ENCODE measurements at places on chromosomes 11 and 22.

DNA sequence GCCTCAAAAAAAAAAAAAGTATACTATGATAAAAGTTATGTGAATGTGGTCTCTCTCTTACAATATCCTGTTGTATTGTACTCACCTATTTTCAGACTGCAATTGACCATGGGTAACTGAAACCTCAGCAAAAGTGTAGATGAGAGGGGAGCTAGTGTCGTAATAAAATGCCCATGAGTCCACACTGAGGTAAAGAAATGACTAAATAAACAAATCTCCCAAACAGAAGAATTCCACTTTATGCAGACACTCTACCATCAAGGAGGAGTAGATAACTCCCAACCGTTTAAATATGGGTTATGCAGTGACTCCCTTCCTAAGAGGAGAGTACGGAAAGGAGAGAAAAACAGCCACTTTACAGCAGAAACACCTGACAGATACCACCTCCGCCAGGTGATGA is 14.6 kb downstream of the GNB1L start:
- no peak for DNase-seq

GRCh38 chr22:38419121-38419857 is 35.7 kb downstream of the KCNJ4 start:
- DNase-seq: no peak

- DNase-seq: no peak
Measured at GRCh38 chr22:25478528-25478927, 85.9 kb upstream of the GRK3 start.

DNA sequence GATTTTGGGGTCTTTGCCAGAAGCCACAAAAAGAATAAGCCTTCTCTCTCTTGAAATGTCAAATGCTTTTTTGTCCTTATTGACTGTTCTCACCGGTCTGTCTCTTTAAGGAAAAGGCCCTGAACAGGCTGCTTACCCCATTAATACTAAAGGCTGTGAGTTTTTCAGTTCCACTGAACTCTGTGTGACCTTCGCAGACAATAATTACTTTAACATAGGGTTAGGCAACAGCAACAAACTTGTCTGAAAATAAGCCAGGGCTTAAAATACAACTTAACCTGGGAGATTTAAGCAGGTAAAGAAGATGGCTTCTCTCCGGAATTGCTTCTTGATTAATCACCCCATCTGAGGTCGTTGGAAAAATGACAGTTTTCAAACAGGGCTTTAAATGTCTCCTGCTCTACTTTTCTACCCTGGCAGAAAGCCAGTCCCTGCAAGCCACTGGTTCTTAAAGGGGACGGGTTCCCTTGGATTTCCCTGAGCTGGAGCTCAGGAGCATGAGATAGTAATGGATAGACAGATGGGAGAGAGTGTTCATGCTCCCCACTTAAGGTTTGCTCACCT is 69.4 kb downstream of the ARL14EP start:
- no peak for DNase-seq

- peak; percentile 17 for DNase-seq
Measured at GRCh38 chr22:43993072-43993760, 30.9 kb upstream of the PARVB start.

DNA sequence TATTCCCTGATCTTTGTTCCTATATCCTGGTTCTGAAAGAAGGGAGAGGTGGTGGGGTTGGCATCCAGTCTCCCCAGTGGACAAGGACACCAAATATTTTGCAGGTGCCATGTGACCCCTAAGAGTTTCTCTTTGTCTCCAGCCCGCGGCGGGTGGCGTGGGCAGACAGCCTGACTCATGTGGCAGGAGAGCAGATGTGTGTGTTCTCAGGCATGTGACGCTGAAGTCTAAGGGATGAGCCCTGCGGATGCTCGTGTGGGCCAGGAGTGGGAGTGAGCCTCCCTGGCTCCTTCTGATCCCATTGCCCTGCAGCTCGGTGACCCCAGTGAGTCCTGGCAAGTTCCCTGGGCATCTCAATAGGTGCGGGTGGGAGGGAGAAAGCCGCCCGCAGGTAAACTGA is 94.8 kb upstream of the TBCEL start:
- no peak for DNase-seq

GRCh38 chr11:132131961-132132360 is 761.5 kb downstream of the NTM start:
- no peak for DNase-seq

DNA sequence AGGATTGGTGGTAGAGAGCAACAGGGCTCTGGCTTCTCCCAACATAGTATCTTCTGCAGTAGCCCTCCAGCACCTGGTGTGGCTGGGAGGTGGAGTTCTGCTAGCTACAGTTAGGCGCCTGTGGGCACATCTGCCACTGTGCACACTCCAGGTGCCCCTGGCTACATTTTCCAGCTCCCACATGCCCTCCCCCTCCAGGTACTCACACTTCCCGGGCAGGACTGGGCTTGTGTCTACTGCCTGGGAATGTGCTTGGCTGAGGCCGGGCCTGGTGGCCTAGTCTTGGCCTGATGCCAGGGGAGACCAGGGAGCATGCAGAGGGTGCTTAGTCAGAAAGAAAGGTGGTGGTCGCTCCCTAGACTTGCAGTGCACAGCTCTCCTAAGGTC is 15.8 kb downstream of the PHLDB1 start:
- DNase-seq: no peak

DNA sequence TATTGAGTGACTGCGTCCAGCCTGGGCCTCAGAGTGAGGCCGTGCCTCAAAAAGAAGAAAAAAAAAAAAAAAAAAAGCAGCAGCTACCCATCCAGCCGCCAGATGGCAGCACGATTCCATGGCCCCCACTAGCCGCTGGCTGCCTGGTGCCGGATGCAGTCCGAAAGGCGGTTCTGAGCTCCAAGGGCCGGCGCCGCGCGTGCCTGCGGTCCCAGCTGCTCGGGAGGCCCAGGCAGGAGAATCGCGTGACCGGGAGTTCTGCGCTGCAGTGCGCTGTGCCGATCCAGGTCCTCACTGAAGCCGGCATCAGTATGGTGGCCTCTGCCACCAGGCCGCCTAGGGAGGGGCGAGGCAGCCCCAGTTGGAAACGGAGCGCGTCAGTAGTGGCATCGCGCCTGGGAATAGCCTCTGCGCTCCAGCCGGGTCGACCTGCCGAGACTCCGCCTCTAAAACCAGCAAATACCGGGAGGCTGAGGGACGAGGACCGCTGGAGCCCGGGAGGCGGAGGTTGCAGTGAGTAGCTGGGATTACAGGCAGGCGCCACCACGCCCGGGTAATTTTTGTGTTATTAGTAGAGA is 19.3 kb downstream of the SCARF2 start:
- peak; percentile 73 for DNase-seq

DNA sequence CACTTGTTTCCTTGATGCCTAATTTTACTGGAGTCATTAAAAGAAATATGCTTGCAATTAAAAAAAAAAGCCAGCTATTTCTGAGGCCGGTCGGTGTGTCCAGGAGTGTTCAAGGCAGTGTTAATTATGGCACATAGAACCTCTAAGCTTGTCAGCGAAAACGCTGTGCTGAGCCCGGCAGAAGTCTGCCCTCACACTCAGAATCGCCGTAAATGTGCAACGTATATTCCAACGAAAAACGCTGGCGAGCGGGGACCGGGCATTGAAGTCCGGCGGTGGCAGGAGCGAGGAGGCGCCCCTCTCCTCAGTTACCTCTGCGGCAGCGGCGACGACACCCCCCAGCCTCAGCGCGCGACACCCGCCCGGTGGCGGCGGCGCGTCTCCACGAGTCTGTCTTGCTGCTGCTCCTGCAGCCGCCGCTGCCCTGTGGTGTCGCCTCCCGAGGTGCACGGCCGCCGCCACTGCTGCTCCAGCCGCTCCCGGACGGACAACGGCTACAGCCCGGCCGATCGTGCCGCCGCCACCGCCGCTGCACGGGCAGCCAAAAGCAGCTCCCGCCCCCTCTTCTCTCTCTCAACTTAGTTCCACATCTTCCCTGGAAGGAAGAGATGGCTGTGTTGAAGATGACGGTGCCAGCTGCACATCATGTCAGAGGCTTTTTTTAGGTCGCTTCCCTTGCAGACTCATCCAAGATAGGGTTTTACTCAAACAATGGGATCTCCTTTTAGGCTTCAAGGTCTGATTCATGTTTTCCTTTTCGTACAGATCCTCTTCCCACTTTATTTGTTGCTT is 56.0 kb downstream of the JAM3 start:
- DNase-seq: no peak

DNA sequence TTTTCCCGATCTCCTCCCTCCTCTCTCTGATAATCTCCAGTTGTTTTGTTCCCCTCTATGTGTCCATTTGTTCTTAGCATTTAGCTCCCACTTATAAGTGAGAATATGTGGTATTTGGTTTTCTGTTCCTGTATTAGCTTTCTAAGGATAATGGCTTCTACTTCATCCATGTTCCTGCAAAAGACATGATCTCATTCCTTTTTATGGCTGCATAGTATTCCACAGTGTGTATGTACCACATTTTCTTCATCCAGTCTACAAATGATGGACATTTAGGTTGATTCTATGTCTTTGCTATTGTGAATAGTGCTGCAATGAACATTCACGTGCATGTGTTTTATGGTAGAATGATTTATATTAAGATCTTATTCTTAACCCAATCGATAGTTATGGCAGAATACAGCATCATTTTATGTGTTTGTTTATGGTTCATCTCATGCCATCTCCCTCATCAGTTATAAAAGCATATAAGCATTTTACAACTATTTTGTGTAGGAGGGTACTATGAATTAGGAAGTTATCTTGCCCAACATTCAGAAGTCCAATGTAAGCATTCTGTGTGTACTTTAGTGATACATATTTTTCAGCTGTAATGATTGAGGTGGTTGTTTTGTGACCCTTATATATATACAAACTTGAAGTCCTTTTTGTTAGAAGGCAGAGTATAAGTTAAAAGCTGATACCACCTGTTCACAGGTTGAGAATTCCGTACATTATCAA is 3.2 kb downstream of the MS4A3 start:
- no peak for DNase-seq

- DNase-seq: no peak
Measured at GRCh38 chr11:117287668-117288067, 3.5 kb upstream of the BACE1-AS start.

GRCh38 chr11:61472868-61473267 is 35.7 kb upstream of the LRRC10B start:
- no peak for DNase-seq

DNA sequence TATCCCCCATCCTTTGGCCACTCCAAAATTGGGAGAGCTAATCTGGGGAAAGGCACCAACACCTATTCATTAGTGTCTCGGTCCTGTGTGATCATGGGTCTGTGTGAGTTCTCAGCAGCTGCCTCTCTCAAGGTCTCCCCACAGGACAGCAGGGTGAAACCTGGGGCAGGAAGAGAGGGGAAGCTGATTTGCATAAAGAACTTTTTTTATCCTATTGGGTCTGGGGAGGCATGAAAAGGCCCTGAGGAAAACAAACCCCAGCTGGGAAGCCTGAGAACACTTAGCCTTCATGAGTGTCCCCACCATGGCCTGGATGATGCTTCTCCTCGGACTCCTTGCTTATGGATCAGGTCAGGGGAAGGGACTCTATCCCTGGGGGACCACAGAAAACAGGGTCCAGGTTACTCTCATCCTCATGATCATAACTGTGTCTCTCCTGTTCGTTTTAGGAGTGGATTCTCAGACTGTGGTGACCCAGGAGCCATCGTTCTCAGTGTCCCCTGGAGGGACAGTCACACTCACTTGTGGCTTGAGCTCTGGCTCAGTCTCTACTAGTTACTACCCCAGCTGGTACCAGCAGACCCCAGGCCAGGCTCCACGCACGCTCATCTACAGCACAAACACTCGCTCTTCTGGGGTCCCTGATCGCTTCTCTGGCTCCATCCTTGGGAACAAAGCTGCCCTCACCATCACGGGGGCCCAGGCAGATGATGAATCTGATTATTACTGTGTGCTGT is 116.0 kb upstream of the TOP3B start:
- DNase-seq: no peak

DNA sequence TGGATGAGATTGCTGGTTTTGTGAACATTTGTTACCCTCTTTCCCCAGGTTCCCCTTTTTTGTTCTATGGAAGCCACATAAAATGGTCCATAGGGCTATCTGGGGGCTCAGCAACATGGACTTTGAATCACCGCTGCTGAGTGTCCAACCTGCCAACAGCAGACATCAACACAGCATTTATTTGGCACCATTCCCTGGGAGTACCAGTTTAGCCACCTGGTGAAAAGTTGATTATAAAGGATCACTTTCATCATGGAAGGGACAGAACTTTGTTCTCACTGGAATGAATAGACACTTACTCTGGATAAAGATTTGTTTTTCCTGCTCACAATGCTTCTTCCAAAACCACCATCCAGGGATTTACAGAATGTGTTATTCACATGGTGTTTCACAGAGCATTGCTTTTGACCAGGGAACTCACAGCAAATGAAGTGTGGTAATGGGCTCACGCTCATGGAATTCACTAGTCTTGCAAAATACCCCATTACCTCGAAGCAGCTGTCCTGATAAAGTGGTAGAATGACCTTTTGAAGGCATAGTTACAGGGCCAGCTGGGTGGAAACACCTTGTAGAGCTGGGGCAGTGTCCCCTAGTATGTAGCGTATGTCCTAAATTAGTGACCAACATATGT is 43.9 kb downstream of the ADM start:
- DNase-seq: no peak

DNA sequence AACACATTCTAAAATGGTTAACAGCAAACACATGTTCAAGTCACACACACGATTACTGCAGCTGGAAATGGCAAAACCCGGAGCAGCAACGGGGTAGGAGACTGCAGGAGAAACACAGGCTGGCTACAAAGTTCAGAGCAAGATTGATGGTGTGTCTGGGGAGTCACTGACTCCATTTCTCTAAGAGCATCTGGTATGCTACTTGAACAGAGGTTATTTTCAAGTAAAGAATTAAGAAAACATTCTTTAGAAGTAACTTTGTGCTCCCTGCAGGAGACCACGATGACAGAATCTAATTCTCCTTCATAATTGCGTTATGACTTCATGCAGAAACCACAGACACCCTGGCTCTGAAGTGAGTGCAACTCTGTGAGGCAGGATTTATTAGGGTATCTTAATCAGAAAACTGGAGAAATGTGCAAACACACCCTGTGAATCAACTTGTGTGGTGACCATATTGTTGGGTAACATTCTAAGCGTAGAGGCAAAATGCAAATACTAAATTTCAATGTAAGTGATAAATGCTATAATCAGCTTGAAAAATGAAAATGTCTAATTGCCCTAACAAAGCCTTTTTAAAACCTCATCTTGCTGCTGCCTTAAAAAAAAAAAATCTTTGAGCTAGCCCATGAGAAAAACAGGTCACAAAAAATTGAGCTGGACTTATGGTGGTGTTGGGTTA is 303.0 kb downstream of the CADM1 start:
- no peak for DNase-seq

DNA sequence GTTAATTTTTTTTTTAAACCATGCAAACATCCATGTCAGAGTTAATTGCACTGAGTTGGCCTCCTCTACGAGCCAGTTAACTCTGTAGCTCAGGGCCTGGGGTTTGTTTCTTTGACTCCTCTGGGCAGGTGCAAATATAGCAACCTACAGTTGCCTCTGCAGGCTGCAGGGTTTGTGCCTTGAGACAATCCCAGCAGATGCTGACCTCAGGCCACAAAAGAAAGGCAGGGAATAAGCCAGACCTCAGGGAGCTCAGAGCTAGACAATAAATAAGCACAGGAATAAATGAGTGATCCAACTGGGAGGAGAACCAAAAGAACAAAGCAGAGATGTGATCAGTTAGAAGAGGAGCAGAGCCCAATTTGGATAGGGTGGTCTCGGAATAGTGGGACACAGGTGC is 390.8 kb downstream of the SHANK2 start:
- DNase-seq: no peak

All from H54 (cell line).